Esophagus muscularis mucosa (tissue), 4 donors: ENCODE measurements at places on chromosomes 1 and 21. TPM values are rescaled to one million over a fixed set of nuclear protein-coding genes. Genes with fewer than 3 reads are reported as not detected.

GRCh38 chr1:25922971-25923552 lies 16.8 kb upstream of the STMN1 start:
- peaks cover 7% of the 10 kb centered on the region for H3K27me3 ChIP-seq
- peak overlapping the region; percentile 64 for H3K4me3 ChIP-seq
- no peak for DNase-seq
- H3K27ac ChIP-seq: peak overlapping the region; percentile 77
- no peaks in the 10 kb centered on the region for H3K36me3 ChIP-seq
- H3K4me1 ChIP-seq: peaks cover 22% of the 10 kb centered on the region

PLA2G5 gene
- total RNA-seq: 17.7 TPM

DNA sequence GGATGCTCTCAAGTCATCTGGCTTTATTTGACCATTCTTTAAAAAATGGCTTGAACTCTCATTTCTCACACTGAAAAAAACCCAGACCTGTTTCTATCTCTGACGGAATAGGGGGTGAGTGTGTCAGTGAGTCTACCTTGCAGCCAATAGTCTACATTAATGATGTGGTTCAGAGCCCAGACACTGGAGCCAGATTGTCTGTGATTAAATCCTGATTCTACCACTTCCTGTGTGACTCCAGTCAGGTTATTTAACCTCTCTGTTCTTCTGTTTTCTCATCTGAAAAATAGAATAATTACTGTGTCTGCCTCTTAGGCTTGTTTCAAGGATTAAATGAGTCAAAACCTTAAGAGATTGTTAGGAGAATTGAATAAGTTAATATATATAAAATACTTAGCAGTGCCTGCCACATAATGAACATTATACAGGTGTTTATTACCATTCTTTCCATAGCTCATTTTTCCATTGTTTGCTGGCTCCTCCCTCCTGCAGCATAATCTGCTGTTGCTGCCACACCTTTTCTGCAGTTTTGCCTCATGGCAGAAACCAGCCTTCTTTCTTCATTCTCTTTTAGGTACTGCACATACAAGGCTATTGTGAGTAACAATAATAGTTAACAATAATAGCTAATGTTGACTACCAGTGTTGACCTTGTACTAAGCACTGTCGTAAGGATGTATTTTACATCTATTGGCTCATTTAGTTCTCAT lies 157.6 kb upstream of the IVNS1ABP start:
- H3K4me1 ChIP-seq: no peaks in the 10 kb centered on the region
- no peaks in the 10 kb centered on the region for H3K36me3 ChIP-seq
- no peak for DNase-seq
- no peak overlapping the region for H3K27ac ChIP-seq
- no peaks in the 10 kb centered on the region for H3K27me3 ChIP-seq
- H3K4me3 ChIP-seq: no peak overlapping the region

DNA sequence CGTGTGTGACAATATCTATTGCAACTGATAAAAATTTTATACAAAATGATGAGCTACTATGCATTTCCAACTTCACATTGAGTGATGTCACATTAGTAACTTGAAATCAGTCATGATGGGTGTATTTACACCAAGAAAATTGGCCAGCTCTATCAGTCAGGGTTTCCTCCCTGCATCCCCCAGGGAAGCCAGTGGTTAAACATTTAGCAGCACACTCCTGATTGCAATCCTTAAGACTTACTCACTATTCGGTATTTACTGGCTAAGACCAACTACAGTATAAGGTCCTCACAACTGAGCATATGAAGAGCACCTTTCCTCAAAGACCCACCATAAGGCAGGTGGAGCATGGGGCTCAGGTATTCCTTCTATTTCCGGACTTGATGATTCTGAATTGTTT lies 41.3 kb upstream of the PTGFRN start:
- H3K4me1 ChIP-seq: peaks cover 13% of the 10 kb centered on the region
- no peaks in the 10 kb centered on the region for H3K36me3 ChIP-seq
- no peak for DNase-seq

DNA sequence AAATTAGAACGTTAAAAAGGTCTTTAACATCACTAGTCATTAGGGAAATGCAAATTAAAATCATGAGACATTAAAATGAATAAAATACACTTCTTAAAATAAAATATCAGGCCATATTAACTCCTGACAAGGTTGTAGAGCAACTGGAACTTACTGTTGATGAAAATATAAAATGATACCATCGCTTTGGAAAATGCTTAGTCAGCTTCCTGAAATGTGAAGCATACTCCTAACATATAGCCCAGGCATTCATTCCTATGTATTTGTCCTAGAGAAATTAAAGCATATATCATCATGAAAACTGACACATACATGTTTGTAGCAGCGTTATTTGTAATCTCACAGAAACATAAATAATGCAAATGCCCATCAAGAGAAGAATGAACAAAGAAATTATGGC lies 211.5 kb upstream of the CHRM3 start:
- H3K4me3 ChIP-seq: no peak overlapping the region
- H3K27me3 ChIP-seq: no peaks in the 10 kb centered on the region
- no peak for DNase-seq
- H3K4me1 ChIP-seq: peaks cover 14% of the 10 kb centered on the region
- no peaks in the 10 kb centered on the region for H3K36me3 ChIP-seq
- no peak overlapping the region for H3K27ac ChIP-seq

CELA3B gene
- total RNA-seq: not detected

GRCh38 chr1:6464514-6464836 lies 1.5 kb downstream of the TNFRSF25 start:
- no peak overlapping the region for H3K4me3 ChIP-seq
- DNase-seq: no peak

DNA sequence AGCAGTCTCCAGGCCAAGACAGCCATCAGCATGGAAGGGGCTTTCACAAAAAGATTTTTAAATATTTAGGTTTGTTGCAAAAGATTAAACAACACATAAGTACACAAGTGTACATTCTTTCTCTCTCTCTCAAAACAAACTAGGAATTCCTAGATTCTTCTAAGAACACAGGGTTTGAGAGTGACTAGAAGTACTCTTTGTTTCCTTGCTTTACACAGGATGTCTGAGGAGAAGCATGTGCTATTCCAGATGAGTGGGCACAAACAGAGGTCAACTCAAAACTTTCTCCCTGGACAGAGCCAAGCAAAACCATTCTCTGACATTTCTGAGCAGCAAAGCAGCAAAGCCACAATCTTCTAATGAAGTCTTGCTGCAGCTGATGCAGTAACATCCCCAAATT lies 210.6 kb upstream of the HOOK1 start:
- DNase-seq: no peak
- peaks cover 6% of the 10 kb centered on the region for H3K36me3 ChIP-seq
- H3K27ac ChIP-seq: no peak overlapping the region
- H3K4me3 ChIP-seq: no peak overlapping the region
- H3K27me3 ChIP-seq: no peaks in the 10 kb centered on the region

DNA sequence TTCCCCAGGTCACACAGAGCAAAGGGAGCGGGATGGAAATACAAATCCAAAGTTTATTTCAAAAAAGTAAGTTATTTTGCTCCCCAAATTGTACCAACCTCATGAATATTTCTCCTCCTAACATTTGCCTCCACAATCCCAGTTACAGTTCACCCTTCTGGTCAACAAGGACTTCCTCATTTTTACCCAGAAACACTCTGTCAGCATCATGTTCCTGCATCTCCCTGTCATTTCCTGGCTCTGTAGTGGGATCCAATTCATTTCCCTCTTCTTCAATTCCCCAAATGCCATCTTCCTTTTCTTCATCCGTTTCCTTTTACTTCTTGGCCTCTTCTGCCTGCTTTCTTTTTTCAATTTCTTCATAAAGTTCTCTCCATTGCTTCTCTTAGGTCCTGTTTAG lies 32.0 kb upstream of the EPS15 start:
- no peak for DNase-seq
- no peaks in the 10 kb centered on the region for H3K27me3 ChIP-seq
- H3K36me3 ChIP-seq: no peaks in the 10 kb centered on the region
- H3K4me1 ChIP-seq: no peaks in the 10 kb centered on the region
- H3K27ac ChIP-seq: no peak overlapping the region
- no peak overlapping the region for H3K4me3 ChIP-seq

GRCh38 chr1:155744711-155745283 lies 55.9 kb downstream of the DAP3 start:
- H3K4me1 ChIP-seq: peaks cover 6% of the 10 kb centered on the region
- peaks cover 17% of the 10 kb centered on the region for H3K36me3 ChIP-seq
- peak overlapping the region; percentile 77 for H3K4me3 ChIP-seq
- peak overlapping the region; percentile 54 for H3K27ac ChIP-seq

- H3K36me3 ChIP-seq: no peaks in the 10 kb centered on the region
- H3K27me3 ChIP-seq: no peaks in the 10 kb centered on the region
- H3K27ac ChIP-seq: no peak overlapping the region
- H3K4me3 ChIP-seq: no peak overlapping the region
- no peaks in the 10 kb centered on the region for H3K4me1 ChIP-seq
Measured at GRCh38 chr1:59126366-59126765, 170.5 kb upstream of the FGGY start.

KRTAP23-1 gene
- not detected for total RNA-seq

HTR6 gene
- total RNA-seq: not detected

MR1 gene
- total RNA-seq: 10.8 TPM

DNA sequence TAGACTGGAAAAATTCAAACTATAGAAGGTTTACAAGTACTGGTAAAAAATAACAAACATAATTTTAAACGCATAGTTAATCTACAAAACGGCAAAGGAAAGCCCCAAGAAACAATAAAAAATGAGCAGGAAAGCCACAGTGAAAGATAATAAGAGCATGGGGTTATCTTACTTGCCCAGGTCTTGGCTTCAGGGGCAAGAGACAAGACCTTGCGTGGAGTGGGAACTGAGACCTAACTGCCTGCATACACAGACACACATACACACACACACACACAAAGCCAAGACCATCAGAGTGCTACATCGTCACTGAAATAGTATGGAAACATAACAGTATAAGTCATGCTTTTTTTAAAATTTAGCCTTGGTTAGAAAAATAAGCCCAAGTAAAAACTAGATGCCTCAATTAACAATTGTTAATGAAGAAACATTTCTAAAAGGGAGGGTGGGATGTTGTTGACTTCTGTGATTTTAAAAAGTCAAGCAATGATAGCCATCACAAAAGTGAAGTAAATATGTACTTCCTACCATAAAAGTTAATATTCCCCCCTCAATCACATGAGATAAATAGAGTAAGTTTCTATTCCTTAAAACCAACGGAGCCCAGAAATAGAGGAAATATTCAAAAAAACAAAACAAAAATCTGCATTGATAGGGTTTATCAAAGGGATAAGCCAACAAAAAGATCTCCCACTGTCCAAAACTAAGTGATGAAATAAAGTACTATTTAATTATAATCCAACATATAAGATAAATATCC lies 29.4 kb upstream of the CRP start:
- no peaks in the 10 kb centered on the region for H3K36me3 ChIP-seq
- H3K27ac ChIP-seq: no peak overlapping the region
- H3K27me3 ChIP-seq: no peaks in the 10 kb centered on the region
- no peak overlapping the region for H3K4me3 ChIP-seq
- no peak for DNase-seq

HFM1 gene
- 1.6 TPM for total RNA-seq

DNA sequence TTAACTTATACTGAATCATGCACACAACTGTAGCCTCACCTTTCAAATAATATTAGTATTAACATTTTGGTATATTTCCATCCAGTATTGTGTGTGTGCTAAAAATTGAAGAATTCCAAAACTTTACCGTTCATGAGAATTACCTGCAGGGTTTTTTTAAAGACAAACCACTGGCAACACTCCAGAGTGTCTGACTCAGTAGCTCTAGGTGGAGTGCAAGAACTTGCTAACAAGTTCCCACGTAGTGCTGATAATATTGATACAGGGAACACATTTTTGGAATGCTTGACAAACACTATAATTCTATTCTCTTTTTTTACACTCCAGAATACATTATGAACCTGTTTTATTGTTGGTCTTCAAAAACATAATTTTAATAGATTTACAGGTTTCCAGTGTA lies 27.7 kb upstream of the SLC5A9 start:
- no peaks in the 10 kb centered on the region for H3K27me3 ChIP-seq
- H3K4me1 ChIP-seq: no peaks in the 10 kb centered on the region
- no peak overlapping the region for H3K27ac ChIP-seq
- no peak for DNase-seq
- H3K4me3 ChIP-seq: no peak overlapping the region
- H3K36me3 ChIP-seq: no peaks in the 10 kb centered on the region

CYP4B1 gene
- total RNA-seq: 98.8 TPM

- H3K36me3 ChIP-seq: no peaks in the 10 kb centered on the region
- no peak overlapping the region for H3K4me3 ChIP-seq
- H3K27ac ChIP-seq: no peak overlapping the region
- no peaks in the 10 kb centered on the region for H3K4me1 ChIP-seq
- DNase-seq: peak; percentile 60
Measured at GRCh38 chr1:43509007-43509739, 21.5 kb upstream of the PTPRF start.

DNA sequence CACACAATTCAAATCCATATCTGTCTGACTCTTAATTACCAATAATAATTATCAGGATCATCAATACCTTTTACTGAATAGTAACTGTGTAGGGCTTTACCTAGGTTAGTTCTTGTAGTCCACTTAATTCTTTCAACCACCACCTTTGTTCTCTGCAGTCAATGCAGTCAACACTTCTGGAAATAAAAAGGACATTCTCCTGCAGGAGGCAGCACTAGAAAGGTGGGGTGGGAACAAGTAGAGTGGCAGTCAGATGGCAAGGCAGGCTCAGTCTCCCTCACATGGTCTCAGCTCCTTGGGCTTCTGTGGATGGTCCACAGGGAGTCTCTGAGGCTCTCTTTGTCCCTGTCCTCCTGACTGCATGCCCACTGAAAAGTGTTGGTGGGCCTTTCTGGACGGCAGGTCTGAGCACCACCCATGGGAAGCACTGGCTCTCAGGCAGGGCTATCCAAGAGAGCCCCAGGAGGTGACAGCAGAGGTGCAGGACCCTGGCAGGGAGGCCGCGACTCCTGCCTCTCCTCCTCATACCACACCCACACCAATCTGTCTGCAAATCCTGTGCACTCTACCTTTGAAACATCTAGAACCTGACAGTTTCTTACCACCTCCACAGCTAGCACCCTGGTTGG lies 237.3 kb downstream of the FOXD2 start:
- no peak overlapping the region for H3K4me3 ChIP-seq
- no peaks in the 10 kb centered on the region for H3K36me3 ChIP-seq
- no peaks in the 10 kb centered on the region for H3K4me1 ChIP-seq
- H3K27me3 ChIP-seq: no peaks in the 10 kb centered on the region
- H3K27ac ChIP-seq: no peak overlapping the region

DNA sequence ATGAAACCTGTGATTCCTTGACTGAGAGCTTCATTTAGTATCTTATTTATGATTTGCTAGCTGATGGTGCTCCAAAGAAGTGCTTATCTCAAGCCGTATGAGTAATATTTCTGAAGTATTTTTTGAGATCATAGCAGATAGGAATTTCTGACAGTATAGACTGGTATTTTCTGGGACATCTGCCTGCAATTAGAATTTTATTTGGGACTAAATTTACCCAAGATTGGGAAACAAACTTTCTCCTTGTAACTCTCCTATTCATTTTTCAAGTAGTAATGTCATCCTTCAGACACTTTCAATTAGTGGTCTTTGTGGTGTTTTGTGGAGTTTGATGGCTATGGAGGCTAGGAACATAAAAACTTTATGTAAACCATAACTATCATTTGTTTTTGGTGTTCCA lies 597.2 kb upstream of the ZP4 start:
- no peaks in the 10 kb centered on the region for H3K36me3 ChIP-seq
- H3K4me3 ChIP-seq: no peak overlapping the region
- H3K27me3 ChIP-seq: no peaks in the 10 kb centered on the region
- no peaks in the 10 kb centered on the region for H3K4me1 ChIP-seq

- no peak overlapping the region for H3K4me3 ChIP-seq
- no peaks in the 10 kb centered on the region for H3K27me3 ChIP-seq
- no peaks in the 10 kb centered on the region for H3K36me3 ChIP-seq
- H3K27ac ChIP-seq: no peak overlapping the region
- no peak for DNase-seq
Measured at GRCh38 chr1:82152356-82153271, 351.9 kb downstream of the ADGRL2 start.
